ENCODE measurements at places on chromosomes 1 and 21.

DNA sequence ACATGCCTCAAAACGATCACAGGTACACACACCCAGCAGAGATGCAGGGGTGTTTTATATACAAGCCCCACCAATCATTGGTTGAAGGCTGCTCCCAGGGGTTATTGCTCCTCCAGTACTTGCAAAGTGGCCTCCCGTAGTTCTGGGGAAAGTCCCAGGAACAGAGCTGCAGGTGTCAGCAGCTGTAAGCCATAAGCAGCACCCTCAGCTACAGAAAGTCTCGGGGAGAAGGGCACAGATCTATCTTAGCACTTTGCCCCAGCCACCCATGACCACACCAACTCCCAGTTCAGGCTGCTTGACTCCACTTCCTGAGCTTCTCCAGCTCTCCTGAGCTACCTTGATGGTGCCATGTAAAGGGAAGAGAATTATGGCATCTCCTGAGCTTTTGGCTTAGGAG is 222.7 kb upstream of the GJB5 start:
- no peak for DNase-seq

GRCh38 chr1:9726905-9727595 is 75.5 kb downstream of the PIK3CD start:
- no peak for DNase-seq

- no peak for DNase-seq
Measured at GRCh38 chr1:177770096-177770495, 199.8 kb downstream of the SEC16B start.

DNA sequence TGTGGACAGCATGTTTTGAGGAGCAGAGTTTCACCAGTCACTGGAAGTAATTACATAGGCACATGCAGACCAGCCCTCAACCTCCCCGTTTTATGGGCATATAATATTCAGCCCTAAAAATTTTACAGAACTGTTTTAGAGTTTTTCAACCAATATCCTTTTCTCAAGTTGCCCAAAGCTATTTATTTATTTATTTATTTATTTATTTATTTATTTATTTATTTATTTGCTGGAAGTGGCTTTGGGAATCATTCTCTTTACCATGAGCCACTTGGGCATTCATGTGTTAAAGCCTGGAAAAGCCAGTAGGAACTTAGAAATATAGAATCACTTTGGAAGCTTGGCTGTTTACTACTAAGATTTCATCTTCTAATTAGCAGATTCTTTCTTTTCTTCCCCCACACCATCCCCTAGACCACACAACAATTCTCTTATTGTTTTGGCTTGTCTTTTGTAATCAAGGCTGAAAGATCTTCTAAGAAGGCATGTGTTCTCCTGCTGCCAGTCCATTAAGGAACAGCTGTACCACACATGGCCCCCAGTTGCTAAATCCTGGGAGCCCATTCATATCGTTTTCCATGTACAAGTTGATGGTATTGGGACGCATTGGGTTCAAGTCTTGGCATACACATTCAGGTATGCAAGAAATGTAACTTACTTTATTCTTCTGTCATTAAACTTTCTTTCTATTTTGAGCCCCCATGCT is 220.0 kb downstream of the PAPPA2 start:
- DNase-seq: no peak

- DNase-seq: no peak
Measured at GRCh38 chr1:220925707-220926106, 46.5 kb downstream of the HLX start.

- no peak for DNase-seq
Measured at GRCh38 chr1:2203671-2204414, 9.3 kb upstream of the FAAP20 start.

GRCh38 chr1:177306981-177307380 is 136.2 kb downstream of the BRINP2 start:
- no peak for DNase-seq

GRCh38 chr1:119656410-119656955 is 8.4 kb upstream of the ZNF697 start:
- no peak for DNase-seq

- no peak for DNase-seq
Measured at GRCh38 chr1:221858818-221859611, 117.1 kb upstream of the DUSP10 start.

DNA sequence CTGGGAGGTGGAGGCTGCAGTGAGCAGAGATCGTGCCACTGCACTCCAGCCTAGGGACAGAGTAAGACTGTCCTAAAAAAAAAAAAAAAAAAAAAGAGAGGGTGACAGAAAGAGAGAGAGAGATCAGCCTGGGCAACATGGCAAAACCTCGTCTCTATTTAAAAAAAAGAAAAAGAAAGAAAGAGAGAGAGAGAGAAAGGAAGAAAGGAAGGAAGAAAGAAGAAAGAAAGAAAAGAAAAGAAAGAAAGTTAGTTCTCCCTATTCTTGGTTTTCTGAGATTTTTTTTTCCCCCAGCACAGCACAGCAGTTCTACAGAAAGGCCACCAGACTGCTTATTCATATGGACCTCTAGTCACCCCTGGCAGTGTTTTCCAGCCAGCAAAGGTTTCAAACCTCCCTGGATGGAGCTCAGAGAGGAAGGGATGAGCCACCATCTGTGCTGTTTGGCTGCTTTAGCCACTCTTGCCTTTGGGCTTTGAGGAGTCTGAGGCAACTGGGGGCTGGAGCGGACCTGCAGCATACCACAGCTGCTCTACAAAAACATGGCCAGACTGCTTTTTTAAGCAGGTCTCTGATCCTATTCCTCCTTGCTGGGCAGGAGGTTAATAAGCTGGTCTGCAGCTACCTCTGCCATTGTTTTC is 10.6 kb downstream of the S100A6 start:
- DNase-seq: no peak

GRCh38 chr1:176542352-176542751 is 79.4 kb downstream of the PAPPA2 start:
- DNase-seq: no peak

DNA sequence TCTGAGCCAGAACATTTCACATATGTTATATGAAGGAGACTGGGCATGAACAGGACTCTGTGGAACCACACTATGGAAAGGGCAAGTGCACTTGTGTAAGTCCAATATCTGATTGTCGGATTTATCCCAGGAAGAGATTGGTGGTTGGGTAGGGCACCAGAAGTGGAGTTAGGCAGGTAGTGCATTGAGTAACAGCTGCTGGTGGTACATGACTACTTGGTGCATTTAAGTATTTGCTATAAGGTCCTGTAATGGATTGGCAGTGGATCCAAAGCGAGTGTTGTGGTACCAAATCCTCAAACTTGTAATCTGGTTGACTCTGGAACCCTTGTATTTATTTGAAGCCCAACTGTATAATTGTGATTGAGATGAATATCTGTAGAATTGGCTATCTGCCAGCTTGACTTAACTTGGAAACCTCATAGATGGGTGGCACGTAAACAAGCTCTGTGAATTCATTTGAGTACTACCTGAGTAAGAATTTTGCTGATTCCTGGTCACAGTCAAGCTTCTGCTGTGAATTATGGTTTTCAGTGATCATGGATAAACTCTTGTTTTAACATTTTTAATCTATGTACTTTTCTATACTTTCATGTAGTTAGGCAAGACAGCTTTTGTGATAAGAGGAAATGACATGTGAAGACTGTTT is 21.1 kb downstream of the UBAP2L start:
- no peak for DNase-seq

DNA sequence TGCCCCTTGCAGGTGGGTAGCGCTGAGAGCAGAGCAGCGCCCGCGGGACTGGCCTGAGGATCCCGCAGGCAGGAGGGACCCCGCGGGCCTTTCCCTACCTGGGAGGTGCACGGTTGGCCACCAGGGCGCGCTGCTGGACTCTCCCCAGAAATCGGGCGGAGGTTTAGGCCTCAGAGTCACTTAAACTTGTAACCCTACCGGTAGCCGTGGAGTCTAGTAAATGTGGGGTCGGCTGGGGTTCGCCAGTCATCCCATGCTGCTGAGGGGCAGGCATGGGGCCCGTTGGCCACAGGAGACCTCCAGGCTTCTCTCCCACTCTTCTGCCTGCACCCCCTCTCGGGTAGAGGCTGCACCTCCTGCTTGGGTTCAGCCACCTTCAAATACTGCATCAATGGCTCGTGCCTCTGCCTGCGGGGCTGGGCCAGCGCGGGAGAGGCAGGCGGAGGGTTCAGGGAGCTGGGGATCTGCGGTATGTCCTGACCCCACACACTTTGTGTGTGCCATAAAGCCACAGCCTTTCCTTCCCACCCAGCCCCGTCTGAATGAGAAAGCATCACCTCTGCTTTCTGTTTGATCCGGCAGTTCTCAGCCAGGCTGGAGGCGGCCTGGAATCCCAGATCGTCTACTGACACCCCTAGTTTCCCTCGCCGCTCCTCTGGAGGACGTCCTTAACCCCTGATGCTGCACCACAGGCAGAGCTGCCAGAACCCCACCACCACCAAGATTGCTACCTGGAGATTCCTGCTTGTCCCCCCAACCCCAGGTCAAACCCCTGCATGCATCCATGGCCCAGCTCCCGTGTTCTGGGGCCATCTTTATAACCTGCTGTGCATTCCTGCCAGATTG is 12.3 kb upstream of the GSTM4 start:
- DNase-seq: peak; percentile 89

GRCh38 chr1:87404296-87404695 is 75.6 kb downstream of the LMO4 start:
- no peak for DNase-seq

- DNase-seq: peak; percentile 66
Measured at GRCh38 chr1:30782361-30783255, 25.0 kb upstream of the LAPTM5 start.

- DNase-seq: no peak
Measured at GRCh38 chr1:93641527-93641926, 40.1 kb downstream of the BCAR3 start.

DNA sequence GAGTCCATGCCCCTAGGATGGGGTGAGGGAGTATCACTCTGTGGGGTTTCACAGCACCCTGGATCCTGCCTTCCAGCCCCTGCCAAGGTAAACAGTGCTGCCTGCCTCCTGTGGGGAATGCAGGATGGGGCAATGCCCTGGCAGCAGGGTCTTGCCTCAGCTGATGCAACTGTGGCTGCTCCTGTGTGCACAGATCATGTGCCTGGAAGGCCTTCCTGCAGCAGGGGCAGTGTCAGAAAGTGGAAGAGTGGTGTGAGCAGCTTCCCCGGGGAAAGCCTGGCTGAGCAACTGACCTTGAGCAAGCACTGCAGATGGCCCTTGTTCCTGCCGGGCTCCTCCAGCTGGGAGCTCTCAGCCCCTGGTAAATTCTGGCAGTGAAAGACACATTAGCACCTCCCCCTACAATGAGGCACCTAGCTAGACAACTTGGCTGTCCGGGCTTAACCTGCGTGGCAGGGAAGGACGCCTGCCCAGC is 9.9 kb downstream of the TOR3A start:
- no peak for DNase-seq

DNA sequence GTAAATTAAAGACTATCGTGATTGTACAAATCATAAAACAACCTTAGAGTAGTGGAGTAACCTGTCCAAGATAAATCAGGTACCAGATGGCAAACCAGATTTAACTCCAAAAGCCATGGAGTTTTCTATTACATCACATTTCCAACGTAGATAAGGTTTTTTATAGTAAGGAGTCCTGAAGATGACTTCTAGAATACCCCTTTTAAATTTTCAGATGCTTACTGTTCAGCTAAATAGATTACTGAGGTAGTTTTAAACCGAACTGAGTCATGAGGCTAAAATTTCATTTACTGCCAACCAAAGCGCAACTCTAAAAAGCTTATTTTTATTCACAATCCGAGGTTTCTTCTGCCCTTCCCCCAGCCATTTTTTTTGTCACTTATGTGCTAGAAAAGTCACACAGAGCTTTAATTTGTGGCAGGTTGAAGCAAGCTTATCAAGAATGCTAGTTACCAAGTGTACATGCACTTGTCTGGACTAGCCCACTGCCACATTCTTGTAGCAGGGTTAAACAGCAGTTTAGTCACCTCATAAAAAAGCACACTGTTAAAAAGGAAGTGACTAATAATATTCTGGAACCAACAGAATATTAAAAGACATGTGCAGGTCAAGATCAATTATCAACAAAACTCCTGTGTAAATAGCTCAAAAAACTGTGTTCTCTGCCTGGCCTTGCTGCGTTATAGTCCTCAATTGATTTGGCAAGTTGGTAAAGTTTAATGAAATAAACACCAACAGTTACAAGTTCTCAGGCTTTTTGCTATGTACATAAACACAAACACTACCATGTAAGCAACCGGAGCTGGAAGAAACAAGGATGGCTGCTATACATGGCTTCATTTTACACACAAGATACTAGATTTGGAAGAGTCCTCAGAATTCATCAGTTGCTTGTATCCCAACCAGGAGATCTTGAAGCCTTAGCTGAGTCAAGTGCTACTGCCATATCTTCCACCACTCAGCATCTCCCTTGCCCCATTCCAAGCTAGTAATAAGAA is 180.3 kb upstream of the DMRTA2 start:
- DNase-seq: no peak

- no peak for DNase-seq
Measured at GRCh38 chr1:29803486-29803885, 567.2 kb downstream of the PTPRU start.

GRCh38 chr1:7117399-7118281 is 332.4 kb downstream of the CAMTA1 start:
- no peak for DNase-seq

- DNase-seq: peak; percentile 32
Measured at GRCh38 chr1:212595787-212596714, 12.5 kb upstream of the ATF3 start.

GRCh38 chr1:51744506-51745303 is 127.8 kb downstream of the OSBPL9 start:
- no peak for DNase-seq

DNA sequence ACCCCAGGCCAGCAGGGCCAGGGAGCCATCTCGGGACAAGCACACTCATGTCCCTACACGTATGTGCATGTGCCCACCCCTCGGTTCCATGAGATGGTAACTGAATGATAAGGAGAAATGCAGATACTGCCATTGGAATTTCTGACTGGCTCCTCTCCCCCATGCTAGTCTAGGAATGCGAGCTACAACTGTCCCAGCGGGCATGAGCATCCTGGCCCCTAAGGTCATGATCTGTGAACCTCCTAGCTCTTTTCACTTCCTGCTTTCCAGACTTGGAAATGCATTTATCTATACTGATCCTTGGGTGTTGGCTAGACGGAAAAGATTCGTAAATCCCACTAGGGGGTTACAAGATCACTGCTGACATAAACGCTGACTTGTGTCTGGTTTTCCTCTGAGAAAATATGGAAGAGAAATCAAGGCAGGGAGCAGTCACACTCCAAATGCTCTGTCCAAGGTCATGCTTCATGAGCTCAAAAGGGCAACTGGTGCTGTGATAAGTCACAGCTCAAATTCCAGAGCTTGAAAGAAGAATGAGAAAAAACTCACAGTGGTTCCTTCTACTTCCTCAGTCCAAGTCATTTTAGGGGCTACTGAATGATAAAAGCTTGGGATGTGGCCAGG is 49.8 kb downstream of the SLC45A1 start:
- DNase-seq: no peak

DNA sequence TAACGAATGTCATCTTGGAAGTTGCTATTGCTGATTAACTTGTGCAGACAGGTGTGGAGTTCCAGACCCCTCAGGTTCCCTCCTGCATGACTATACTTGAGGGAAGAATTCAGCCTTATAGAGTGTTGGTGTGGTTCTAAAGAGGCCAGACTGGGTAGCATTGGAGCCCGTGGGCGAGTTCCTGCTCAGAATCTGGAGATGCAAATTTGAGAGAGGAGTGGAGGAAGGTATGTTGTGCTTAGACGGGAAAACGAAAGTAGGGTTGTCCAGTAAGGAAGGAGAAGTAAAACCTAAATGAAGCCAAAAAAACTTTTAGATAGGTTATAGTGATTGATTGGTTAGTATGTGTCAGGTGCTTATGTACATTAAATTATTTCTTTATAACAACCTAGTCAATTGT is 79.2 kb downstream of the ZNF326 start:
- DNase-seq: no peak

Data from stimulated activated CD4-positive, alpha-beta T cell treated with anti-CD3 and anti-CD28 coated beads, Interleukin-1b, Interleukin-23, amount 100 ng/mL, for 4 hours (primary cell).